Subcutaneous adipose tissue (tissue), 4 donors: ENCODE measurements at places on chromosomes 7 and 10. TPM values are rescaled to one million over a fixed set of nuclear protein-coding genes. Genes with fewer than 3 reads are reported as not detected.

The FGFBP3 gene
- total RNA-seq = 2.8 TPM

The PRPS1L1 gene
- not detected for total RNA-seq

The RNF148 gene
- total RNA-seq = 8.1 TPM

The LDB3 gene
- 1.3 TPM for total RNA-seq

The SLC26A3 gene
- not detected for total RNA-seq

The SHH gene
- total RNA-seq = not detected

The LIPN gene
- not detected for total RNA-seq

The SPAG6 gene
- total RNA-seq = 0.34 TPM

The LFNG gene
- 6.8 TPM for total RNA-seq
